Glomerular endothelial cell (primary cell): ENCODE measurements at places on chromosomes 5 and 9. TPM values are rescaled to one million over a fixed set of nuclear protein-coding genes. Genes with fewer than 3 reads are reported as not detected.

Gene CAPSL
- total RNA-seq = not detected in 2 replicates

- DNase-seq = no peak
Measured at GRCh38 chr5:73918791-73919221, 292.8 kb downstream of the ARHGEF28 start.

- DNase-seq = no peak
Measured at GRCh38 chr5:174644923-174645322, 79.5 kb upstream of the MSX2 start.

DNA sequence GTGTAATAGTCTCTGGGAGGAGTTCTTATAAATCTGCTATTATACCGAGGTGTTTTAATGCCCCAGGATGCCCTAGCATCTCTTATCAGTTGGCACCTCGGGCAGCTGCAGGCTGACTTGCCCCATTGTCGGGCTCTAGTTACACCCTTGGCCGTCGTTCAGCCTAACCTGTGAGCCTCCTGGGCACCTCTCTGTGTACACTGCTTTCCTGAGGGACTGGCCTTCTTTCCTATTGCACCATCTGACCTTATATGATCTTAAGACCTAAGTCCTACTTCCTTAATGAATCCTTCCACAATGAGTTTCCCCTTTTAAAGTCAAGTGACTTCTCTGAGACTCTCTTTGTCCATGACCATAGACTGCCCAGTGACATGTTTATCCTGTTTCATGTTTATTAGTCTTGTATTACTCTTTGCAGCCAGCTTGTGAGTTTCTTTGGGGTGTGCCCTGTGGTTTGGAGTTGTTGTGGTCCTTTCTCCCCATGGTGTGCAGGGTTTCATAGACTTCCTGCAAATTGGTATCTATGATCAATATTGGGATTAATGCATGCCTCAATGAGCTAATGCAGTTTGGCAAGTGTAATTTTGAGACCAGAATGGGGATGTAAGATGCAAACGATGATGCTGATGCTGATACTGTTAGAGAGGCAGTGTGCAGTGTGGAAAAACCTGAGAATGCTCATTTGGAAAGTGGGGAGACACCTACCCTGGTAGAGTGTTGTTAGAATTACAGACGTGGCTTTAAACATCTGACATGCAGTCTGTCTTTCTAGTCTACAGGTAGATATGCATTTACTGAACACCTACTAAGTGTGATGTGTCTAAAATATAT is 4.9 kb downstream of the DAPK1 start:
- DNase-seq = no peak

DNA sequence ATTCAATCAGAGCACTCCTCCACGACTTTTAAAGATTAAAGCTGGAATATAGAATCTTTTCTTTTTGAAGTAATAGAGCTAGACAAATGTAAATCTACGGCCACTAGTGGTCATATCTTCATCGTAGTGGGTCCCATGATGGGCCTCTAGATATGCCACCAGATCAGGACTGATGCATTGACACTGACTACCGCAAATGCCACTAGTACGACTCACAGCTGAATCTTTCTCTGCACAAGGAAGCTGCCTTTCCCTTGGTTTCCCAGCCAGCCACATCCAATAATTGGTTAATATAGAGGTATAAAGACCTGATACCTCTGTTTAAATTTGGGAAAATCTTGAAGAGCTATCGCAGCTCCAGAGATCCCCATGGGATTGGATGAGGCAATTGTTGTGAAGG is 37.8 kb upstream of the ADRB2 start:
- DNase-seq = no peak

DNA sequence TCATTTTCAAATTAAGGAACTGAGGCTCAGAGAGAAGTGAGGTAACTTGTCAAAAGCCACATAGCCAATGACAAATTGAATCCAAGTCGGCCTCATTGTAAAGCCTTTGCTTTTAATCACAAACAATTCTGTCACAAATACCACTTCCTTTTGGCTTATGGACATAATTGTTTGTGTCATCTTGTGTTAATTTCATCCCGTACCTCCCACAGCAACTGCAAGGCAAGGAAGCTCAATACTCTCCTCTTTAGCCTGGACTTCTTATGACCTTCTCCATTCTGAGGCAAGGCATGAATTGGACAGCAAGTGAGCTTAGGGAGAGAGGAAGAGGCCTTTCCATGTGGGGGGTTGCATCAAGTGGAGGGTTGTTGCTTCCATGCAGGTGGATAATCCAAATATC is 62.2 kb upstream of the SLC2A8 start:
- no peak for DNase-seq
